ENCODE measurements at places on chromosomes 2 and 18.

- DNase-seq = no peak
Observed at GRCh38 chr2:229660951-229661350, 53.4 kb downstream of the DNER start.

GRCh38 chr2:172484706-172485105 is 57.3 kb downstream of the ITGA6 start:
- DNase-seq = no peak

GRCh38 chr18:33828949-33829348 is 250.9 kb downstream of the ASXL3 start:
- DNase-seq = no peak

DNA sequence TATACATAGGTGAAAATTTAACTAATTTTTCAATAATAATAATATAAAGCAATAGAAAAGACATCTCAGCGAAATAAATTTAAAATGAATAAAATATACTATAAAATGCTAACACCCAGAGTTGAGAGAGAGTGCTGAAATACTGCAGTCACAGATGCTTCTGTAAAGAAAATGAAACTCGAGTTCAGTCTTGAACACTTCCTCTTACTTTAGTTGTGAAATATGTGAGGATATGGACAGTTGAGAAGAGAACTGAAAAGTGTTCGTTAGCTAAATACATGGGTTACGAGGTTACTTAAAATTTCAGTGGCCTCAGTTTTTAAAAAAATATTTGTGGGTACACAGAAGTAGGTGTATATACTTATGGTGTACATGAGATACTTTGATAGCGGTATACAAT is 106.8 kb downstream of the DNAH7 start:
- DNase-seq = no peak

DNA sequence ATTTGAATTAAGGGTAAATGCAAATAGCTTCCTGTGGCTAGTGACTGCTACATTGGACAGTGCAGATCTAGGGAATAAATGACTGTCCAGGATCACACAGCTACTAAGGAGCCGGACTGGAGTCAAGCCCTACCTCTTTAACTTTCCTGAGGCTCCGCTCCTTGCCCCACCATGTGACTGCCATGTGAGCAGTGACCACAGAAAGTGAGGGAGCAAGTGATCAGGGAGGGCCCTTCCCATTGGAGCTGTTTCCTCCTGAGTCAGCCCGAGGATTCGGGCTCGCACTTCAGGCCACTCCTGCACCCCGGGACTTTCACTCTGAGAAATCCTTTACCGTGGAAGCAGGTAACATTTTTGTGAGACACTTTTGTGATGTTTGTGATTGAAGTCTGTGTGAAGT is 198.0 kb downstream of the ANKRD30B start:
- DNase-seq = no peak

GRCh38 chr2:109128616-109129355 is at the start of gene SH3RF3:
SH3RF3 (plus strand) TSS chr2:109129205.
- DNase-seq = no peak

DNA sequence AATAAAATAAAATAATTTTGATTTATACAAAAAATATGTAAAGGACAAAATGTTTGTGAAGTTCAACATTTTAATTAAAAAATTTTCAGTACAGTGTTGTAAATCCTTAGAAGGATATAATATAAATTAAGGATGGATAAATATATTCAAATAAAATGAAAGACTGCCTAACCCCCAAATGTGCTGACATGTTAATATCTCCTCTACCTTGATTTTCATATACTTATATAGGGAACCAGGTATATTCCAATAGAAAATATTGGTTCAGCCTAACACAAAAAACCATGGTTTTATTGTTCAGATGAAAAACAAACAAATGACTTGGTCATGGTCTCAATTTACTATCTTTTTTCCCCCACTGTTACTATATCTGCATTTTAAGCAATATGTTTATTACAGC is 7.3 kb downstream of the TMEM17 start:
- DNase-seq = no peak

DNA sequence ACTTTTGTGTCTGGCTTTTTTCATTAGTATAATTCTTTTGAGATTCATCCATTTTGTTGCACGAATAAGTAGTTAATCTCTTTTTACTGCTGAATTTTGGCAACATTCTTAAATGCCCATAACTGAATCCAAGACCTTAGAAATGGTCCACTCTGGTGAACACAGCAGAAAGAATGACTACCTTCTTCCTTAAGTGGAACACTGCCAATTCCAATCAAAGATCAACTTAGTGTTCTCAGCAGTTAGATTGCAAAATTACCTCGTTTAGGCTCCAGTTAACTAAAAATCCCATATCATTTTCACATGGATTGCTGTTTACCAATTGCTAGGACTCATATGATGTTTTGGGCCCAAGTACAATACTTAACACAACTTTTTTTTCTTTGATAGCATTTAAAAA is 59.9 kb downstream of the MDH1 start:
- DNase-seq = no peak

- DNase-seq = no peak
Observed at GRCh38 chr2:19021100-19021476, 337.3 kb downstream of the OSR1 start.

- no peak for DNase-seq
Observed at GRCh38 chr2:10202131-10202665, 79.7 kb downstream of the RRM2 start.

DNA sequence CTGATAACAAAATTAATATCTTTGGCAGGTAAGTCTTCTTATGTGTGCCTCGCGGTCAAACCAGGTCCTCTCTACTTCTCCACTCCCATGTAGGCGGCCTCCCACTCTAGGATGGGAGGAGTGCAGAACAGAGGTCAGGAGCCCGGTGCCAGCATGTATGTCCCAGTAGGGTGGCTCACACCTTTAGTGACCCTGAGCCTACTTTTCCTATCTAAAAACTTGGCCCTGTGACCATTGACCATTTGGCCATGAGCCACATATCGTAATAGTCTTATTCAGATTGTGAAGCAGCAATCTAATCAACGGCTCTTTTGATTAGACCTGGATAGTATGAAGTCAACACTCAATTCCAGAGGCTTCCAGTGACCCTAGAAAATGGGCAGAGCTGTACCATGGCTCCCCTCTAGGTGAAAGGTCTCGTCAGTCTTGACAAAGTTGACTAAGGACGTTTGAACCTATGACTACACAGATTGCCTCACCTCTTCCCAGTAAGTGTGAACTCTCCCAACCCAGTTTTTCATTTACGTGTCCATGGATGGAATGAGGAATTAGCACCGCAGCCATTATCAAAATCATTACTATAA is 17.1 kb upstream of the FABP1 start:
- no peak for DNase-seq

DNA sequence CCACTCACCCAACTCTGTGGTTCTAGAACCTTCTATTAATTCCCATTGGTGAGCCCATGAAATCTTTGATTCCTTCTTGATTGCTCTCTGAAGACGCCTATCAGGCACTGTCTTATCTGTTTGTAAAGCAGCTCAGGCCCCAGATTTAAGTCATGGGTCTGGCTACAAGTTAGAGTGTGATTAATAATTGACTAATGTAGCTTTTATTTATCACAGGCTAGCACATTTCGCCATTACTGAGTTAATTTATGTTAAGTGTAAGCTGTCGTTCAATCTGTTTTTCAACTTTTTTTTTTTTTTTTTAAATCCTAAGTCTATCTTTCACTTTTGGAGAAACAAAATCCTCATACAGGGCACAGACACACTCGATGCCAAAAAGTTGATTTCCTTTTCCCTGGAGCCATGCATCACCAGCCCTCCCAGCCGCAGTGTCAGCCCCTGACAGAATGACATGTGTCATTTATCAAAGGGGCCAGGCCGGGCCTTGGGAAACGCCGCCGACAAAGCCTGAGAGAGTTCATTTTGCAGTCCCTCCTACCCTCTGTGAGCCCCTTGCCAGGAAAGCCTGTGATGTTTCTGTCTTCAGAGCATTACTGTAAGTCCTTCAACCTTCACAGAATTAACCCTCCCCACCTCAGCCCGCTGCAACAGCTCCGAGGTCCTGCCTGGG is 15.8 kb downstream of the TSHZ1 start:
- DNase-seq = no peak

- no peak for DNase-seq
Observed at GRCh38 chr2:191427031-191427430, 181.8 kb downstream of the MYO1B start.

GRCh38 chr2:26687801-26688200 is 4.7 kb upstream of the KCNK3 start:
- DNase-seq = peak; percentile 84

DNA sequence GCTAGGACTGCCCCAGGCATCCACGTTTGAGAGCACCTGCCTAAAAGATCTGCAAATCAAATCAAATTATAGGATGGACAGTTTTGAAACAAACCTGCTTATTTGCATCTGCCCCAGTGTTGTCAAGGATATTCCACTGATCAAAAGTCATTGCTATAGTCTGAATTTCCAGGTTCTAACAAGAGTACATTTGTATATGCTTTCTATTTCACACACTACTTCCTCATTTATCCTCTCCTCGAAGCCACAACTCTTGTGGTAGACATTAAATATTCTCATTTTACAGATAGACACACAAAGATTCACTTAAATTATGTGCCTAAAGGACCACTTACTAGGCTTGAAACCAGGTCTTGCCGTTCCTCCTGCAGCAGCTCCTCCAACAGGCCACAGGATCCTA is 11.9 kb upstream of the TET3 start:
- no peak for DNase-seq

DNA sequence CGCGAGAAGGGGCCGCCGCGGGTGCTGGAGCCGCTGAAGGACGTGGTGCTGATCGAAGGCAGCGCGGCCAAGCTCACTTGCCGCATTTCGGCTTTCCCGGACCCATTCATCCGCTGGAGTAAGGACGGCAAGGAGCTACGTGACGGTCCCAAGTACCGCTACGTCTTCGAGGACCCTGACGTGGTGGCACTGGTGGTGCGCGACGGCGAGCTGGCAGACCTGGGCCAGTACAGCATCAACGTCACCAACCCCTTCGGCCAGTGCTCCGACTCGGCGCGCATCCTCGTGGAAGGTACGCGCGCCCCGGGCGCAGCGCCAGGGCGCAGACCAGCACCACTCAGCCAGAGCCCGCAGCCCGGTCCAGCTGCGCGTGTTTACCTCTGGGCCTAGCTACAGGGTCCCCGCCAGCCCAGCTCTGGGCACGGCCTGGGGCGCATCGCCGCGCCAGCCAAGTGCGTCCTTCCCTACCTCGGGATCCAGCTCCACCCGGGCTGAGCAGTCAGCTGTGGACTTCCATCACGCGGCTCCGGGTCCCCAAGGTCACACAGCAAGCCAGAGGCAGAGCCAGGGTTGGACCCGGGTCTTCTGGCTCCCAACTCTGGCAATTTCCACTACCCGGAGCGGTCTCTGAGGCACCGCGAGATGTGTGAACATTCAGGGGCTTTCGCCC is 1.7 kb upstream of the GMPPA start:
- DNase-seq = no peak

- no peak for DNase-seq
Observed at GRCh38 chr2:239190921-239191885, 209.6 kb downstream of the HDAC4 start.

- no peak for DNase-seq
Observed at GRCh38 chr2:128289439-128289838, 29.2 kb downstream of the HS6ST1 start.

DNA sequence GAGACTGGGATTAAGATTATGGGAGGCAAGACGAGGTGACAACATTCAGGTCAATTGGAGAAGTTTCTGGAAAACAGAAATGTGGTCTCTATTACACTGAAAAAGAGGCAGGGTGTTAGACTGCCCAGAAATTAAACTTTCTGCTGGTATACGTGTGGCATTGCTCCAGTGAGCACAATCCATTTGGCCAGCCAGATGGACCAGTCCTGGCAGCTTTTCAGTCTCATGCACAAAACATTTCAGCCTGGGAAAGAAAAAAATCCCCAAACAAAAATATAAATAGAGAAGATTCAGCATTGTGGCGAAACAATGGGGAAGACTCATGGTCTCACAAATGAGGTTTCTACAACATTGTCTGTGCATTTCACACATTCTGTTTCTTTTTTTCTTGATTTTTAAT is 113.9 kb downstream of the HNMT start:
- no peak for DNase-seq

GRCh38 chr2:191366199-191366598 is 121.0 kb downstream of the MYO1B start:
- DNase-seq = no peak

GRCh38 chr2:33532966-33533365 is 56.5 kb downstream of the RASGRP3 start:
- no peak for DNase-seq

DNA sequence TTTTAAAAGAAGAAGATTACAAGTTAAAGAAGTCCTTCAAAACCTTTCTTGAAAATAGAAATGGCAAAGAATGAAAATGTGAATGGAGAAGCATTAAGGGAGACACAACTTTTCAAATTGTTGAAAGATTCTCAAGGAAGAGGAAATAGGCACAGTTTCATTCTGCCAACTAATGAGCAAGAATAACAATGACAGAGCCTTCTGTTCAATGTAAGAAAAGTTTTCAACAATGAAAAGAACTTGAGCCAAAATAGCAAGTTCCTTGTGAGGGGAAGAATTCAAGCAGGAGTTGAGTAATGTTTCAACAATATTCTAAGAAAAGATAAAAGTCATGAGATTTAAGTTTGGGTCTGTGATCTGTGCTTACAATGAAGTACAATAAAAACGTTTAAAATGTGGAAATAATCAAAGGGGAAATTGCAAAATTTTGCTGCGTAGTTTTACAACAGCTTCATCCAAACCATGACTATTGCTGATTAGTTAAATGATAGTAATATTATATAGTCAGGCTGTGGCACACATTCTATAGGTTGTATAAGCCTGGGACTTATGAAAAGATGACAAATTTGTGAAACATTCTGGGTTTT is 122.6 kb downstream of the METTL4 start:
- no peak for DNase-seq

GRCh38 chr2:33791625-33792024 is 192.5 kb upstream of the FAM98A start:
- no peak for DNase-seq

GRCh38 chr2:192254444-192254843 is 59.7 kb upstream of the TMEFF2 start:
- no peak for DNase-seq

DNA sequence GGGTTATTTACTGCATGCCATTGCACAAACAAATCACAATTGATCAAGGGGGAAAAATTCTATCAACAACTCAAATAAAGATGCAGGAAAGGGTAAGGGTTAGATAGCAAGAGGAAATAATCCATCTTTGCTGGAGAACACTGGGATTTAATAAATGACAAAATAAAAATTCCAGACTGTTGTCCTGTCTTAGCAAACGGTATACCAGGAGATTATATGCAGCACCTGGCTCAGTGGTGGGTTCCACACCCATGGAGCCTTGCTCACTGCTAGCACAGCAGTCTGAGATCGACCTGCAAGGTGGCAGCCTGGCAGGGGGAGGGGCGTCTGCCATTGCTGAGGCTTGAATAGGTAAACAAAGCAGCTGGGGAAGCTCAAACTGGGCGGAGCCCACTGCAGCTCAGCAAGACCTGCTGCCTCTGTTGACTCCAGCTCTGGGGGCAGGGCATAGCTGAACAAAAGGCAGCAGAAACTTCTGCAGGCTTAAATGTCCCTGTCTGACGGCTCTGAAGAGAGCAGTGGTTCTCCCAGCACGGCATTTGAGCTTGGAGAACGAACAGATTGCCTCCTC is 296.5 kb upstream of the THSD7B start:
- DNase-seq = no peak

Measured in NCI-H1092 (cell line).